ENCODE measurements at places on chromosomes 1 and 21.

- DNase-seq, result no peak
Measured at GRCh38 chr1:107975851-107976250, 10.9 kb upstream of the VAV3 start.

- no peak for DNase-seq
Measured at GRCh38 chr1:34970220-34970735, 14.9 kb downstream of the TMEM35B start.

GRCh38 chr21:40179166-40179565 lies 311.9 kb downstream of the PCP4 start:
- no peak for DNase-seq

- no peak for DNase-seq
Measured at GRCh38 chr1:198238121-198238520, 81.3 kb downstream of the NEK7 start.

- no peak for DNase-seq
Measured at GRCh38 chr1:235908742-235909520, 42.2 kb upstream of the LYST start.

DNA sequence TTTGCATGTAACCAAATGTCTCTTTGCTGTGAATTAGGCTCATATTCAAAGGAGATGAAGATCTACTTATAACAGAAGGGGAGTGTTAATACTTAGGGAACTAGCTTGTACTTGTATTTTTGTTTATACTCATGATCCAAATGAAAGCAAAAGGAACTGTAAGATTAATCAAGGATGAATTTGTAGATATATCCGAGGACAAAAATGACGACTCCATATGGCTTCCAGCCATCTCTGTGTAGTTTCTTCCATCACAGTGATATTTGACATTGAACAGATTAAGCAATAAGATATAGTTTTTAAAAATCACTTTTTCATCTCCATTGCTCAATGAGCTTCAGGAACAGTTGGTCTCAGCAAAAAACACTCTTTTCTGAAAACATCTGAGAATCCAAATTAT lies 257.4 kb upstream of the CAMK1G start:
- no peak for DNase-seq

DNA sequence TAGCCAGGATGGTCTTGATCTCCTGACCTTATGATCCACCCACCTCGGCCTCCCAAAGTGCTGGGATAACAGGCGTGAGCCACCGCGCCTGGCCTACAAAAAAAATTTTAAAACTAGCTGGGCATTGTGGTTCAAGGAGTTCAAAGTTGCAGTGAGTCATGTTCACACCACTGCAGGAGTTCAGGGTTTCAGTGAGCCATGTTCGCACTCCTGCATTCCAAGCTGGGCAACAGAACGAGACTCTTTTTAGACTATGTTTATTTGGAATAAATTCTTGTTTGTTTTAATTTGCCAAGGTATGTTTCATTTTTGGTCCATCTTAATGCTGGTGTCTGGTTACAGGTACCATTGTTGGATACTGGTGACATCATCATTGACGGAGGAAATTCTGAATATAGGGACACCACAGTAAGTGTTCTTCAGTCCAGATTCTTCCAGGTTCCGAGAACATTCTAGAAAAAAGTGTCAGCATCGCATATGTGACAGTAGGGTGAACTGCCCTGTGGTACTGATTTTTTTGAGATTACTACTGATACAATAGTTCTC lies 3.9 kb downstream of the PGD start:
- DNase-seq, result no peak

DNA sequence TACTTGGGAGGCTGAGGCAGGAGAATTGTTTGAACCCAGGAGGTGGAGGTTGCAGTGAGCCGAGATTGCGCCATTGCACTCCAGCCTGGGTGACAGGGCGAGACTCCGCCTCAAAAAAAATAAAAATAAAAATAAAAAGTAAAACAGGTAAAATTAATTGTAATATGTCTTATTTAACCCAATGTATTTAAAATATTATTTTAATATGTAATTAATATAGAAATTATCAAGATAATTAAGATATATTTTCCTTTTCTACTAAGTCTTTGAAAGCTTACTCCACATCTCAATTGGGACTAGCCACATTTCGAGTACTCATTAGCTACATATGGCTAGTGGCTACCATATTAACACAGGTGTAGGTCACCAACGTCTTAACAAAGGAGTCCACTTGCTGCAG lies 61.6 kb upstream of the IPO9 start:
- DNase-seq, result no peak

- DNase-seq, result no peak
Measured at GRCh38 chr1:184489908-184490307, 103.1 kb downstream of the C1orf21 start.

DNA sequence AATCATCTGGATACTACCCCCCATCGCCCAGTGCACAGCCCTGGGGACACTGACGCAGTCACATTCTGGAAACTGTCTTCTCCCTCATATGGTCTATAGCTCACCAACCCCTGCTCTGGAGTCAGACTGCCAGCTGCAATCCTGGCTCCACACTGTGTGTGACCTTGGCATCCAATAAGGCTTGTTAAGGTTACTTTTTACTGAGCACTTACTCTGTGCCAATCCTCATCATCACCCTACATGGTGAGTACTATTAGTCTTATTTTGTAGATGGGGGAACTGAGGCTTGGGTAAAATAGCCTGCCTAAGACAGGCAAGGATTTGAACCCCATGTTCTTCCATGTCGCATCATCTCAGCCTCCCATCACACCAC lies 34.9 kb downstream of the AHDC1 start:
- DNase-seq, result no peak

GRCh38 chr1:197807739-197808453 lies 32.6 kb upstream of the DENND1B start:
- no peak for DNase-seq

- DNase-seq, result no peak
Measured at GRCh38 chr1:229230893-229231753, 39.8 kb upstream of the RAB4A start.

DNA sequence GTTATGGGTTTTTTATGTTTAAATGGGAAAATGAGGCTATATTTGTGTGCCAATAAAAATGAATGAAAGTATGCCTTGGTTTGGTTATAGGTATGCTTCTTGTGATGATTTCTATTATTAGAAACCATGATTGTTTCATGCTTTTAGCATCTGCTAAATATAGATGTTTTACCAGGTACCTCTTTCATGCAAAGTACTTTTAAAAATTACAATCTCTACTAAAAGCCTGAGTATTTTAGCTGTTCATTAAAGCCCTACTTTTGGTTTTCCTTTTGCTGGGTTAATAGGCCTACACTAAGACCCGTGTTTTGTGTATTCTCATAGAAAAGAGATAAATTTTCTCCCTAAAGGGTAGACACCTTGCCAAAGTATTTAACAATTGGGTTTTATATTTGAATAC lies 32.0 kb downstream of the MTF2 start:
- DNase-seq, result no peak

GRCh38 chr21:46639489-46640386 lies 4.3 kb downstream of the PRMT2 start:
- DNase-seq, result no peak

- DNase-seq, result no peak
Measured at GRCh38 chr1:227131193-227131592, 187.1 kb downstream of the CDC42BPA start.
